GM04503 (cell line): ENCODE measurements at places on chromosomes 4 and X.

- no peak for DNase-seq
Measured at GRCh38 chrX:38881066-38881465, 79.8 kb downstream of the MID1IP1 start.

GRCh38 chrX:10280071-10280470 is 123.3 kb downstream of the CLCN4 start:
- no peak for DNase-seq

DNA sequence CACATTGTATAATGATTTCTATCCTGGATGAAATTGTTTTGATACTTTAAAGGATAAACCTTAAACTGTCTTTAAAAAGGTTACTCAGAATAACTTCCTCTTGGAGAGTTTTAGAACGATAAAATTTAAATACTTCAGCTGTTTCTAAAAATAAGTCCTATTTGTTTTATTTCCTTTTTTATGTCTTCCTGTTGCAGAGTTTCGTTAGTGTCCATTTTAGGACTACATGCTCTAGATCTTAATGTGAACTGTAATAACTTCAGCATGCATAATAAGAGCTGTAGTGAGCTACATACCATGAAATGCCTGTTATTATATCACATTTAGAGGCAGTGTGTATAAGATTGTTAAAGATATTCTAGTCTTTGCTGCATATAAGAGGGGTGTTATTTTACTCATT is 14.6 kb downstream of the ATP10D start:
- DNase-seq, result no peak

GRCh38 chrX:10350981-10351380 is 194.2 kb downstream of the CLCN4 start:
- DNase-seq, result peak; percentile 43

DNA sequence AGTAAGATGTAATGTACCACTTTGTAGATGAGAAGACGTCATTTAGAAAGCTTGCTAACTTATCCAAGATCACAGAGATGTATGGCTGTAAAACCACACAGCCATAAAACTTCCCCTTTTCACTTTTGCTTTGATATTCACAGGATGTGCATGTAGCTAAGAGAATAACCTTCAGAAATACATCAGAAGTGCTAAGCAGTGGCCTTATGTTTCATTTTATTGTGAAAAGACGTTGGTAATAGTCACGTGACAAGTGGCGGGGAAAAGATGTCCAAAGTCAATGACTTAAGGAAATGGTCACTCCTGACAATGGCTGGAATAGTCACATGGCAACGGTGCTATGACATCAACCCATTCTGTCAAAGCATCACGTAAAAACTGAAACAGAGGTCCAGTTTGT is 12.9 kb upstream of the WDR17 start:
- DNase-seq, result no peak

- DNase-seq, result peak; percentile 21
Measured at GRCh38 chrX:15242899-15243555, 26.9 kb downstream of the ASB9 start.

DNA sequence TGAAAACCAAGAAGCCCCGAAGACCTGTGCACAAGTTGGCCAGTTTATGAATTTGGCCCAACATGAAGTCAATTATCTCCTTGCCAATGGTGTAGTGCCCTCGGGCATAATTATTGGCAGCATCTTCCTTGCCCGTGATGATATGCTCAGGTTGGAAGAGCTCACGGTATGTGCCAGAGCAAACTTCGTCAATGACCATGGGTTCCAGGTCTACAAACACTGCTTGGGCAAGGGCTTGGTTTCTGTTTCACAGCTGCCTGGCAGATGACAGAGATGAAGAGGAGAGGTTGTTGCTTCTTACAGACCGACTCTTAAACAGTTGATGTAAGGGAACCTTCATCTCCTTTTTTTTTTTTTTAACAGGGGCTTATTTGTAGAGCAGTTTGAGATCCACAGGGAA is 135.6 kb upstream of the PLS3 start:
- DNase-seq, result no peak

GRCh38 chrX:9144701-9145241 is 110.8 kb upstream of the FAM9B start:
- DNase-seq, result no peak

DNA sequence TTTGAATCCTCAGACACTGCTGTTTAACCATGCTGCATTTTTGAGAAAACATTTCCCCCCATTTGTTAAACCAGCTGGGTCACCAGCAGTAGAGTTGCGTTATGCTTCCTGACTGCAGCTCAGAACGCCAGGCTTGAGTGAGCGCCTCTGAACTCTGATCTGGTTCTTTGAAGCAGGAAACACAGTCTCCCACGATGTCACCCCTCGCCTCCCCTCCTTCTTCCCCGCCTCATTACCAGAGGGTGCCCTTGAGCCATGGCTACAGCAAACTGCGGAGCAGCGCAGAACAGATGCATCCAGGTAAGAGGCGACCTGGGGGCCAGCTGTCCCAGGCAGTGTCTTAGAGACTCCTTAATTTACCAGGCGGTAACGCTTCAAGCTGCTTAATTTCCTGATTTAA is 78.4 kb downstream of the REPS2 start:
- DNase-seq, result no peak

DNA sequence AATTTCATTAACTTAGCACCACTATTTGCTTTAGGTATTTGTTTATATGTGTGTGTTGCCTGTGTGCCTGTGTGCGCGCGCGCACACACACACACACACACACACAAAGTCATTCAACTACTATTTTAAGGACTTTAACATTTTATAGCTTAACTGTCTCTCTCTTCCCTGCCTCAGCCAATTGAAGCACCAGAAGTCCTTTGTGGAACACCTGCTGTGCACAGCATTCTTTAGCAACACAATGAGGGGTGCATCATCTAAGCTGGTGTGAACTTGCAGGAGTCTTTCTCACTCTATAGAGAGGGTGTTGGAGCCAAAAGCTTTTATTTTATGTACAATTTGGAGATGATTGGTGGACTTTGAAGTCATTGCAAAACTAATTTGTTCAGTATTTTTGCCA is 31.3 kb downstream of the SLIT2 start:
- no peak for DNase-seq

DNA sequence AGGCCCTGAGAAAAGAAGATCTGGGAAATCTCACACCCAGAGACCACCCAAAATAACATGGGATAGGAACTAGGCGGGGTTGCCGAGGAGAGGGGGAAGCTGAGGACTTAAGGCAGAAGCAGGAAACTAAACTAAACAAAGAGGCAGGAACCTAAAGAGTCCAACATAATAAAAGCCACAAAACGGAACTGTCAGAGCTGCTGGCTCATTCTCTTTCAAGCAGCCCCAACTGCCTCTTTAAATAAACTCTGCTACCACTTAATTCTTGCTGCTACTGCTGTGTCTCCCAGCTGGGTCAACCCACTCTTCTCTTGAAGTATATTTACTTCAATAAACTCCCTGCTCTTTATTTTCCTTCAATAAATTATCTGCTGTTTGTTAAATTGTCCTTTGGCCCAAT is 44.5 kb downstream of the MAGEB16 start:
- DNase-seq, result no peak

DNA sequence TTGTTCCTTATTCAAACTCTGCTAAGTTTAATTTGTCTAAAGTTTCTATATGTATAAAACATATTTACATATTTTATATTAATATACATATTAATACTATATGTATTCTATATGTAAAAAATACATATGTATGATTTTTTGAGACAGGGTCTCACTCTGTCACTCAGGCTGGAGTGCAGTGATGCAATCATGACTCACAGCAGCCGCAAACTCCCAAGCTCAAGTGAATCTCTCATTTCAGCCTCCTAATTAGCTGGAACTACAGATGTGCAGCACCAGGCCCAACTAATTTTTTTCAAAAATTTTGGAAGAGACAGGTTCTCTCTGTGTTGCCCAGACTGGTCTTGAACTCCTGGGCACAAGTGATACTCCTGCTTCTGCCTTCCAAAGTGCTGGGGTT is 684.9 kb downstream of the TRAM1L1 start:
- no peak for DNase-seq

- no peak for DNase-seq
Measured at GRCh38 chrX:103187953-103188475, 26.9 kb upstream of the BEX4 start.

DNA sequence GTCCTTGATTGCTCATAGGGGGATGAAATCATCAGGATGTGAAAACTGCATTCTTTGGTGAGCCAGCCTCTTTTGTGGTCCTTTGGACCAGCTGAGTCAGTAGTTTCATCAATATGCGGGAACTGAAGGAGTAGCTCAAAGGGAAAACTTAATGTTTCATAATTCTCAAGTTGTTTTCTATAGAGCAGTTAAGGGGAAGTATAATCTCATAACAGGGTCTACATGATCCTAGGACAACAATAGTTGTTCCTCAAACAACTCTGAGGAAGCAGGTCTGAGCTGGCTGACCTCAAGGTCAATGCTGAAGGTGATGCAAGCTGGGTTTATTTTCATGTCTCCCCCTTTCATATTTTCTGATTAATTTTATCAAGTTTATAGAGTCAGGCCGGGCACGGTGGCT is 36.1 kb upstream of the IRF2 start:
- no peak for DNase-seq

- no peak for DNase-seq
Measured at GRCh38 chrX:118983513-118983912, 9.1 kb downstream of the LONRF3 start.

GRCh38 chrX:20969565-20969964 is 404.7 kb upstream of the CNKSR2 start:
- no peak for DNase-seq

- DNase-seq, result peak; percentile 87
Measured at GRCh38 chr4:94472056-94472826, 20.5 kb downstream of the PDLIM5 start.

- no peak for DNase-seq
Measured at GRCh38 chrX:133892337-133892736, 93.1 kb downstream of the GPC3 start.

GRCh38 chrX:47200385-47201150 is 6.9 kb downstream of the UBA1 start:
- DNase-seq, result peak; percentile 58

GRCh38 chrX:81278616-81279015 is 76.7 kb downstream of the SH3BGRL start:
- no peak for DNase-seq

DNA sequence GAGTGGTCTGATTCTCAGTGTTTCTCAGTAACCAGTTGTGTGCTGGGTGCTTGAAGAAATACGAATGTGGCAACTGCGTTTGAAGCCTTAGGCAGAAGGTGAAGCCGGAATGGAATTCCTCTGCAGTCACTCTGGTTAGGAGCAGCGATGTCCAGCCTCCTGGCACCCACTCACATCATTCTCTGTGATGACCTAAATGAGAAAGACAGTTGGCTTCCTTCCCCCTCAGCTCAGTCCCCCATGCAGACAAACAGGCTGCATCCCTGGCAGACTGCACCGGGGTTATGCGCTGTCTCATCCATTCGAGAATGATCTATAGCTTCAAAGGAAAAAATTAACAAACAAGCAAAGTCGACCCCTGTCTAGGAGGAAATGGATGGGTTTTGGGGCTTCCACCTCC is 170.1 kb upstream of the SCML1 start:
- no peak for DNase-seq

- no peak for DNase-seq
Measured at GRCh38 chrX:23756165-23756564, 13.1 kb upstream of the ACOT9 start.

DNA sequence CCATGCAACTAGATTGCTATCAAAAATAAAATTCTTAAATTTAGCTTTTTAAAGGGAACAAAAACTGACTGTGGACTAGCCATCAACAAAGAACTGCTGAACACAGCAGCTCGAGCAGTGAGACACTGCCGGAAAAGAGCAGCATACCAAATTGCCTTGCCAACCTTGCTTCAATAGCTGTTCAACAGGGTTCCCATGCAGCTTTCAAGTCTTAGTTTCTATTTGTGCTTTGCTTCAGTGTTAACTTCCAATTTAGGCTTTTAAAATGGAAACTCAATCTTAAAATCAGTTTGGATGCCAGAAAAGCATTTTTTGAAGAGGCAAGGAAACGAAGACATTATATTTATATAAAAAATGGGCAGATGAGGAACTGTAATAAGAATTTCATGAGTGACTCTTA is 463.4 kb upstream of the MAGEB18 start:
- DNase-seq, result no peak

GRCh38 chrX:114710571-114710970 is 126.7 kb downstream of the HTR2C start:
- DNase-seq, result no peak

DNA sequence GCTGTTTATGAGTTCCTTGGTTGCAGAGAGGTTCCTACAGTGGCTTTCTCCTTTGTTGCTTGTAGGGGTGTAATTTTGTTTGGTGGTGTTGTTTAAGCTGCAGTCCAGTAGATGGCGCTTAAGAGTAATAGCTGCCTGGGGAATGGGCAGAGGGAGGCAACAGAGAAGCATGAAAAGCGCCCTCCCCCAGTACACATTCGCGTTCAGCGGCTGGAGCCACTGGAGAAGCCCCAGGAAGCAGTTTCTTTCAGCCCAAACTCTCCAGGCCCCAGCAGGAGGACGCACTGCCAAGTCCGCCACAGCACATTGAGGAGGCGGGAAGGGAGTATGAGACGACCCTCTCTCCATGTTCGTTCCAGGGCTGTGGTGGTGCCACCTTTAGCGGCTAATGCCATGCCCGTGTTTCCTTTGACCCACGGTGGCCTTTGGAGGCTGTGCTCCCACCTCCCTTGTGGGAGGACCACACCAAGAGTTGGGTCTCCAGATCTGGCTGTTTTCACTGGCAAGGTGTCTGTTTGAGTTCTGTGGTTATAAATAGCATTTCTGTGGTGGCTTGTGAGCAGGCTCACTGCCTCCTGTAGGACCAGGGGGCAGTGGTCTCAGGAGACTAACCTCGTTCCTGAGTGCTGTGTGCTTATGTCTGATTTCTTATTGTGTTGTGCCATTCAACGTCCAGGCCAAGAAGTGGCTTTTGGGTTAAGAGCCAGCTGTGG is 252.3 kb downstream of the ARHGAP10 start:
- no peak for DNase-seq

- no peak for DNase-seq
Measured at GRCh38 chr4:123966990-123967769, 570.6 kb downstream of the SPRY1 start.

DNA sequence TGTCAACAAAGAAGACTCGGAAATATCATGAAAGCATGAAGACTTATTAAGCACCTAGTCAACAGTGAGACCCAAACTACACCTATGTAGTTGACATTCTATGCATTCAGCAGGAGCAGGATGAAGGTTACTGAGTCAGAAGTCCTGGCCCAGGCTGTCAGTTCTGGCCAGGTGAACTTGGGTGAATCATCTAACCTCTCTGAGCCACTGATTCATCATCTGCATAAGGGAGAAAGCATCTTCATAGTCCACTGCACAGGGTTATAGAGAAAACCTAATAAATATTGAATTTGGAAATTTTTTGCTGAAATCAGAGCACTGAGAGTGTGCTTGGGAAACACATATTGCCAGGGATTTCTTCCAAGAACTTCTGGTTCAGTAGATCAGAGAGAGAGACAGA is 296.0 kb upstream of the SFRP2 start:
- DNase-seq, result no peak
